ENCODE measurements at places on chromosomes 11 and 22.

DNA sequence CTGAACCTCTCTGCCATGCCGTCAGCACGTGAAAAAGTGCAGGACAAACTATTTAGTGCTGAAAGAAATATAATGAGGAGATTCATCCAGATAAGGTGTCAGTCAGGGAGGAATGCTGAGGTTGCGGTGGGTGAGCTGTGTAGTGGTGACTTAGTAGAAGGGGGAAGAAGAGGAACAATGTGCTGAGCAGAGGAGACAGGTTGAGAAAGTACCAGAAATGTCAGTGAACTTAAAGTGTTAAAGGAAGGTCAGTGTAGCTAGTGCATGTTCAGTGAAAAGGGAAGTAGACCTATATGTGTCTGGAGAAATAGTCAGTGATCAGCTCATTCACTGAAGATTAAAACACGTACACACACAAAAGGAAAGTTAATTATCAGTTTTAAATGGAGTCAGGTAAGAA lies 237.6 kb upstream of the CCDC179 start:
- DNase-seq, result no peak

DNA sequence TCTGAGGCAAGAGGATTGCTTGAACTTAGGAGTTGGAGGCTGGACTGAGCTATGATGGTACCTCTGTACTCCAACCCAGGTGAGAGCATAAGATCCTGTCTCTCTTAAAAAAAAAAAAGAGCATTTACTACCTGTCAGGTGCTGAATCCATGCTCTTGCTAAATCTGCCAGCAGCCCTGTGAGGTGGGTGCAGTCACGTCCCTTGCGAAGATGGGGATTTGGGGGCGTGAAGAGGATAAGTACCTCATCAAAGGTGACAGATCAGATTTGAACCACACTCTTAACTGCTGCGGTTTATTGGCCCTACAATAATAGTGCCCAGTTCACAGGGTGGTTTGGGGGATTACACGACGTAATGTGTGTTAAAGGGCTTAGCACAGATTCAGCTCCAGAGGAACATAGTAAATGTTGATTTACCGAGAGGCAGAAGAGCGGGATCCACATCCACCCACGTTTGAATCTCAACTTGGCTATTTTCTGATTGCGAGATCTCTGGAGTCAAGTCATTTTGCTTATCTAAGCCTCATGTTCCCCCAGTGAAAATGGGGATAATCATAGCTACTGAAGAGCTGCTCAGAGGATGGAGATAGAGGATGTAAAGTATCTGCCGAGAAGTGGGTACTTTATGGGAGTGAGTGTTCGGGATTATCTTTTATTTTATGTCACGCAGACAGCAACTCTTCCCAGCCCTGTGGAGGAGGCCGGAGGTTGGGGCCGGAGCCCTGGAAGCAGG lies 28.1 kb upstream of the LRRC10B start:
- no peak for DNase-seq

DNA sequence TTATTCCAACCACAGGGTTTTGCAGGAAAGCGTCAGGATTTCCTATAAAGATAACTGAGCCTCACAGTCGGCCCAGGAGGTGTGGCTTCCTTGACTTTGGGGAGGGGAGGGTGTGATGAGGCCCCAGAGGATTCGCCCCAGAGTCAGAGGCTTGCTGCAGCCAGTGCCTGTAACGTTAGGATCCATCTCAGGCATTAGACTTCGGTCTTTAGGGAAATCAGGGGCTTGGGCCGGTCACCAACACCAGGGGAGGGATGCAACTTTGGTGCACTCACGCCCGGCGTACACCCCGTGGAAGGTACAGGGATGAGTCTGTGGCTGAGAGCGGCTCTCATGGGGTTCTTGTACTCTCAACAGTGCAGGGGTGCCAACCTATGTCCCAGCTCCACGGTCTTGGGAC lies 5.7 kb upstream of the ANO1 start:
- no peak for DNase-seq

DNA sequence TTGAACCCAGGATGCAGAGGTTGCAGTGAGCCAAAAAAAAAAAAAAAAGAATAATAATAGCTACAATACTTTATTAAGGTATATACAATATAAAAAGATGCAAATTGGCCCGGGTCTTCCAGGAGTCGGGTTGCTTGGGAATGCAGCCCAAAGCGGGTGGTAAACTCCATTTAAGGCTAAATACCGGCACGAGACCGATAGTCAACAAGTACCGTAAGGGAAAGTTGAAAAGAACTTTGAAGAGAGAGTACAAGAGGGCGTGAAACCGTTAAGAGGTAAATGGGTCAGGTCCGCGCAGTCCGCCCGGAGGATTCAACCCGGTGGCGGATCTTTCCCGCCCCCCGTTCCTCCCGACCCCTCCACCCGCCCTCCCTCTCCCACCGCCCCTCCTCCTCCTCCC lies 143.3 kb downstream of the DLG2 start:
- DNase-seq, result no peak

GRCh38 chr11:115303929-115304531 lies 200.2 kb downstream of the CADM1 start:
- DNase-seq, result no peak

DNA sequence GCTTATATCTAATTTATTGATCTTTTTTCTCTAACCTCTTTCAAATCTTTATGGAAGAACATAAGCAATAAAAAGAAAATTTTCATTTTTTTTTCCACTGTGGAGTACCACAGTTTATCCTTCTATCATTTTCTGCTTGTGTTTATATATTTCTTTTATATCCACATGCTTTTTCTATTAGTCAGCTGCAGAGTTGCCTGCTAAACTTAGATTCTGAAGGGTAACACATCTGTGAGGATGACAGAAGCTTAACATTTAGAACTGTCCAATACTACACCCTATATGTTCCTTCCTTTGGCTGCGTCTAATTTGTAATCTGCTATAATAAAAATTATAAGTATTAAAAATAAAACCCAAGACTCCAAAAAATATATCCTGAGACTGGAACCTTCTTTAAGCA lies 20.8 kb downstream of the CCDC90B start:
- DNase-seq, result no peak

DNA sequence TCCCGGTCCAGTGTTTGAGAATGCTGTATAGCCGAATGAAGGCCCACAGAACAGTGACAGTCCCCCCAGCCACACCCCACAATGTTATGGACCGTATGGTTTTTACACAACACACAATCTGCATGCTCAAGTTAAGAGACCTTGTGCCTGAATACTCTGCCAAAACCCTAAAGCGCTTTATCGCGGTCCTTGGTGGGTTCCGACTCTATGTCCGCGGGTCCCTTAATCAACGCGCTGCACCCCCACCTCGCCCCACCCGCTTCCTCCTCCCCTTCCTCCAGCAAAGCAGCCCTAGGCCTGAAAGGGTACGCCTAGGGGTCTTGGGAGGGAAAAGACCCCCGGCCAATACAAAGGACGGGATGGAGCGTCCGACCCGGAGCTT lies 442 bp downstream of the COPB1 start:
- no peak for DNase-seq

GRCh38 chr11:22723274-22723673 lies 56.9 kb downstream of the GAS2 start:
- DNase-seq, result no peak

- no peak for DNase-seq
Observed at GRCh38 chr11:134802116-134802515, 390.1 kb upstream of the B3GAT1 start.

- DNase-seq, result no peak
Observed at GRCh38 chr11:67997475-67997921, 6.4 kb downstream of the UNC93B1 start.

- no peak for DNase-seq
Observed at GRCh38 chr22:44448271-44448830, 49.7 kb downstream of the RTL6 start.

DNA sequence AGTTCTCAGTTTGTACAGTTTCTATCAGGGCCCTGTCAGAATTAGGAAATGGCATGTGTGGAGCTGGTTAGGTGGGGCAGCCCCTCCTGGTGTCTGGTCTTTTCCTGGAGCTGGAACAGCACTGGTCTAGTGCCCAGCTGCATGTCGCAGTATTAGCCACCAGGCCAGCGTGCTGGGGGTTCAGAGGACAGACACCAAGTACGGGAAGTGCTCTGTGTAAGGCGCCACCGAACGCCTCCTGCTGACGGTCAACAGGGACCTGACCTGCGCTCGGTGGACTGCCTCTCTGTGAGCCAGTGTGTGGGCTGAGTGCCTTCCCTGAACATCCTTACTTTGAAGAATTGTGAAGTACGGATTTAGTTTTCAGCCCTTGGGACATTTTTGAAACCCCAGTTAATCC lies 33.9 kb downstream of the AP2A2 start:
- DNase-seq, result no peak

GRCh38 chr11:3227568-3228444 lies 4.4 kb downstream of the MRGPRE start:
- DNase-seq, result no peak

DNA sequence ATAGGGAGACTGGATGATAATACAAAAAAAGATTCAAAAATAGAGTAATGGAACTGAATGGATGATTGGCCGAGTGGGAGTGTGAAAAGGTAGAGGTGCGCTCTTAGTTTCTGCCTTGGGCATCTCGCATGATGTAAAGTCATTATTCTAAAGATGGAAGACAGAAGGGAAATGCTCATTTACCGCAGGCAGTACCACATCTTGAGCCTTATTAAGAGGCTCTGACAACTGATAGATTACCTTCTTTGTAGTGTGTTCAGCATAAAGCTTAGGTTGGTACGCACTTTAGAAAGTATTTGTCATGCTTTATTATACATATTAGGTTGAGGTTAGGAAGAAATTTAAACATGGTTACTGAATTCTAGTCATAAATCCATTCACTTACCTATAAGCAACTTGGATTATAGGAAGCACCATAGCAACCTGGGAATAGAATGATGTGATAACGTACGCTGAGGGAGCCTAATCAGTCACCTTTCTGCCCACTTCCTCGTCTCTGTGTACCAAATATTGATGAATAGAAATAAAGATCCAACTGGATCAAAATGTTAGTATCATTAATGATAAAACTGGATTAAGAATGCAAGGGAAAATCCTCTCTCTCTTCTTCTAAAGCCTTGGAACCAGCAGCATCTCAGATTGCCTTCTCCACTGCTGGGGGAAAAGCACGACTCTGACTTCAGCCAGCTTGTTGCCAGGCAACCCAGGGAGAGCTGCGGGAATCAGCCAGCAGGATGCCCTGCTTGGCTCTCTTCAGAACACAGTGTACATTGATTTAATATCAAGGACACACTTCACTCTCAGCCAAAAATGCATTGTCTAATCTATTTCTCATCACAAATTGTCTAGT lies 29.0 kb upstream of the VWA5A start:
- no peak for DNase-seq

DNA sequence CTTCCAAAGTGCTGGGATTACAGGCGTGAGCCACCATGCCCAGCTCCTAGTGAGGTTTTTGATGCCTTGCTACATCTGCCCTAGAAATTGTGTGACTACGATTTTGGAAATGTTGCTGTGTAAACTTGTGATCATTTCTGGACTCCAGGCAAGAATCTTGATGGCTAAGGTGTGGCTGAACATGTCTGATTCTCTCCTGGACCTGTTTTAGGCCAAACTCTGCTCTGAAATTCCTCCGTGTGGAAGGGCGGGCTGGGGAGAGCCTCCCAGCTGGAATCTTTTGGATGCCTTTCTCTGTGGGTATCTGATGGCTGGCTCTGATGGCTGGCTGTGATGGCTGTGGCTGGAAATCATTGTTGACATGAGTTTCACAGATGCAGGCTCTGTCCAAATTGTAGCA lies 8.2 kb downstream of the PNPLA3 start:
- DNase-seq, result no peak

- no peak for DNase-seq
Observed at GRCh38 chr11:20253796-20254195, 93.5 kb upstream of the DBX1 start.

DNA sequence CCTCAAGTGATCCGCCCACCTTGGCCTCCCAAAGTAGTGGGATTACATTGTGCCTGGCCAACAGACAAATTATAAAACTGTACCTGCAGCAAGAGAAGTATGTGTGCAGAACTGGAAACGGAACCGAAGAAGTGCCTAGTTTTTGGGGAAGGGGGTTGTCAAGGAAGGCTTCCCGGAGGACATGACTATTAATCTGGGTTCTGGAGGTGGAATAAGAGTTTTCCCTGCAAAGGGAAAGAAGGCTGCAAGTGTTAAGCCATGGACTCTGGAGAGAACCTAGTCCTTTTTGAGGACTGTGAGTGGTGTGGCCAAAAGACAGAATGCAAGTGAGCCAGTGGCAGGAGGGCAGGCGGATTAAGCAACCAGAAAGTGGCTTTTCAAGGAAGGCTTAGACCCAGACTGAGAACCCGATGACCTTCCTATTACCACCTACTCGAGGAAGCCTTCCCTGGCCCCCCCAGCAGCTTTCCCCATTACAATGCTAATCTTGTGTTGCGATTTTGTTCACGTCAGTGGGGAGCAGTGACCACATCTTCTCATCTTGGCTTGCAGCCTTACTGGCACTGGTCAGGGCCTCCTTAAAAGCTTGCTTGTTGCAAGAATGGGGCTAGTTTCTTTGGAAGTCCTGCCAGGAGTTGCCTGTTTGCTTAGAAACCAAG lies 5.7 kb upstream of the SEPTIN3 start:
- DNase-seq, result no peak

DNA sequence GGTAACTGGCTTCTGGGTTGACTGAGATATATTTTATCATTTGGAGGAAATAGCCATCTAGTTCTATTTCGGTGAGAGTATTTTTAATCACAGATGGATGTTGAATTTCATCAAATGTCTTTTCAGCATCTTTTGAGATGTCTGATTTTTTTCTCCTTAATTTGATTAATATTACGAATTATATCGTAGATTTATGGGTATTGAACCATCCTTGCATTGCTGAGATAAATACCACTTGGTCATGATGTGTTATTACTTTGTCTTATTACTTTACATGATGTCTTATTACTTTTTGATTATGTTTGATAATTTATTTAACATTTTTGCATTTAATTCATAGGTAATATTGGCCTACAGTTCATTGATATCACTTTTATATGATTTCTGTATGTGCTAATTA lies 78.8 kb upstream of the PARVA start:
- no peak for DNase-seq

DNA sequence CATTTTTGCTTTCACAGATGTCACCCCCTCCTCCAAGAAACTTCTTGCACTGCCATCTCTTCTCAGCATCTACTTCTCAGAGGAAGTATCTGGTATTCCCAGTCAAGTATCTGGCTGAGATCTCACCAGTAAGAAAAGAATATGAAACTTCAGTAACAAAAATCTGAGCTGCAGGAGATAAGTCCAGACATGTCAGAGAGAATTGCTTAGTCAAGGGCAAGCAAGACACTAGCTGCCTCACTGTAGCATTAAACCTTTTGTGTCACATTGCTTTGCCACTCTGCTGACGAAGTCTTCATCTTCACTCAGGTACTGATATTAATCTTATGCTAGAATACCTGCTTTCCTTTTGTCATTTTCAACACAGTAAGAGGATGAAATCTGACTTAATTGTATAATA lies 70.6 kb upstream of the ZC3H12C start:
- no peak for DNase-seq

Data from esophagus squamous epithelium (tissue), 5 donors.